ENCODE measurements at places on chromosomes 7 and 10.

DNA sequence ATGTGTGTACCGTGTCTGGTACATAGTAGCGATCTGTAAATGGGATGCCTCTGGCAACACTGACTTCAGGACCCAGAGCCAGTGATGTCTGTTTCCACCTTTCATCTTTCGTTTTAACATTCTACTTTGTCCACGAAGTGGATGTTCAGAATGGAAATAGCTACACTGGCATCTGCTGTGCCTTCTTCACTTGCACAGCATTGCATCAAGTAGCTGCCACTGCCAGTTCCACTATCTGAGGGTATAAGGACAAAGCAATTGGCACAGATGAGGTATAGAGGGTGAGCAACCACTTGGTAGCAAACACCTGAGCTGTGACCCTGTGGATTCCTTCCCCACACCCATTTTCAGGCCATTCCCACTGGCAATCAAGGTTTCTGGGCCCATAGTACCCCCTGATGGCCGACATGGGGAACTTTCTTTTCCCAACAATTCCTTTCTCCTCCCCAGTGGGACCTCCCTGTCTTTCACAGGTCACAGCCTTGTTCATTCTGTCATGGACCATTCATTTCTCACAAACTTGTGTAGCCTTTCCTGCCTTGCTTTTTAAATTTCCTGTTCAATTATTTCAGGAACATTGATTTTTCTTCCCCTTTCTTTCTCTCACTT is 4.0 kb downstream of the ITGA8 start:
- no peak for DNase-seq

DNA sequence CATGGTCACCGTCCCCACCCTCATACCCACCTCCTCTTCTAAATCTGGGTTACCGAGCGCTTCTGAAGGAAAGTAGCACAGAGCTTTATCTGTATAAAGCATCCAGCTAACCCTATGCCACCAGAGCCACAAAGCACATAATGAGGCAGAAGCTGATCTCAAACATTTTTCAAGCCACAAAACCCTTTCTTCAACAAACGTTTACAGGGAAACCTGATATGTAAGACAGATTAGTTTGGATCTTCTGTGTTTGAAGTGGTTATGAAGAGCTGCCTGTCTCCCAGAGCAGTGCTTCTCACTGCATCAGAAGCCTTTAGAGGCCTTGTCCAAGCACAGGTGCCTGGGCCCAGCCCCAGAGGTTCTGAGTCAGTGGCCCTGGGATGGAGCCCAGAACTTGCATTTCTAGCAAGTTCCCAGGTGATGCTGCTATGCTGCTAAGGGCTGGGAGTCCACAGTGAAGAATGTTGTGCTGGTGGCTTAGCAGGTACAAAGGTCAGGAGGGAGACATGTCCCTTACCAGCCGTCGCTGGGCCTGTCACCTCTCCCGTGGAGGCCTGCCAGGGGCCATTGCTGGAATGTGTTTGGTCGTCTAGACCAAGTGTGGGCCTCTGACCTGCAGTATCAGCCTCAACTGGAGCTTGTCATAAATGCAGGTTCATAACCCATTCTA is 90.4 kb downstream of the TAF3 start:
- no peak for DNase-seq

GRCh38 chr10:131444286-131444685 is 132.8 kb upstream of the TCERG1L start:
- no peak for DNase-seq

DNA sequence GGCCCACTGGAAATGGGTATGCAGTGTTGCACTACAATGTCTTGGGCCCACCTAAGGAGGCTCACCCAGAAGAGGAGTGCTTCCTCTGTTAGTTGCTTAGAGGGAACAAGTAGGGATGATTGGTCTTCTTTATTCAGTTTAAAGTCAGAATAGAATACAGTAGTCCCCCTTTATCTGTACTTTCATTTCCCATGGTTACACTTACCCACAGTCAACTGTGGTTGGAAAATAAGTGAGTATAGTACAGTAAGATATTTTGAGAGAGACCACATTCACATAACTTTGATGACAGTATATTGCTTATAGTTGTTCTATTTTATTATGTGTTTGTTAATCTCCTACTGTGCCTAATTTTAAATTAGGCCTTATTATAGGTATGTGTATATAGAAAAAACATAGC is 151.4 kb downstream of the COL28A1 start:
- DNase-seq = no peak

GRCh38 chr7:155763691-155764437 is 48.4 kb downstream of the SHH start:
- DNase-seq = peak; percentile 46

DNA sequence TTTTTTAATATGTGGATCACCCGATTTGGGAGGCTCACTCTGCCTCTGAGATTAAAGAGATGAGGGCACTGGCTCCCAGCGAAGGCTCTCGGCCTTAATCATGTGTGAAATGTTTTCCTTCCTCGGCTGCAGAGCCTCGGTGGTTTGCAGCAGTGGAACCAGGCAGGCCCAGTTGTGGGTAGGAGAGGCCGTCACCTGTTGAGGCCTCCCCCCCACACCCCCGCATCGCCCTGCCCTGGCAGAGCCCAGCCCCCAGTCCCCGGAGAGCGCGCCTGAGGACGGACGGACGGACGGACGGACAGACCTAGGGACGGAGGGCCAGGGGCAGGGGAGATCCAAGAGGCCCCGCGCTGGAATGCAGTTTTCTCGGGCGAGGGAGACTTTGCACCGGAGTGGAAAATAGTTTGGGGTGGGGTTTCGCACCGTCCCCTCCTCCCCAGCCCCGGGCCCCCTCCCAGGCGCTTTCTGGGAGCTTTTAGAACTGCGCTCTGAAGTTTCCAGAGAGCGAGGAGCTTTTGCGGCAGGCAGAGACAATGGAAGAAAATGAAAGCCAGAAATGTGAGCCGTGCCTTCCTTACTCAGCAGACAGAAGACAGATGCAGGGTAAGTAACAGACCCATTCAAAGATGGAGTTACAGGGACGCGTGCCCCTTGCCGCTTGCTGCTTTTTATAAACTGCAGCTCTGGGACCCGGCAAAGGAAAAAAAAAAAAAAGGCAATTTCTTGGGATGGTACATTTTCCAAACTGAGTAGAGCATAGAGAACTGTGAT is at the start of gene KIAA1217:
TSS of gene KIAA1217 (plus strand) at position 478 of the 771 bp plus-strand sequence. CDS start at position 534, 56 bp downstream.
- no peak for DNase-seq
